ENCODE measurements at places on chromosomes 5 and 9. TPM values are rescaled to one million over a fixed set of nuclear protein-coding genes. Genes with fewer than 3 reads are reported as not detected.
A peak's percentile ranks its signal among the peaks of the same experiment; 100 is the strongest.

DNA sequence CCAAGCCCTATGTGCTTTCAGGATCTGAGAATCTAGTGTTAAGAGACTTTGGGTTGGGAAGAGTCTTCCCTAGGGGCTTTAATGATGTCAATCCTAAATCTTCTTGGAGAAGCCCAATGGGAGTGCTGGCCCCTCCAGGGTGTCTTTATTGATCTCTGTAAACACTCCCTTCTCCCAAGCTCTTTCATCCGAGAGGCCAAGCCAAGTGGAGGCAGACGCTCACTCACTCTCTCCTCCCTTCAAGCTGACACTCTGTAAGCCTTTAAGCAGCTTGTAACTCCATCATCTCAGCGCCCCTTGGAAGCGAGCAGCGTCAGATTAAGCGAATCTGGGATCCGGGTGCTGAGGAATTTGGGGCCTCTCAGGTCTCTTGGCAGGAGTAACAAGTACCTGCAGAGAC is 37.7 kb downstream of the SPARC start:
- no peak for DNase-seq

GRCh38 chr9:124452841-124453585 is 2.8 kb downstream of the ADGRD2 start:
- DNase-seq = no peak

DNA sequence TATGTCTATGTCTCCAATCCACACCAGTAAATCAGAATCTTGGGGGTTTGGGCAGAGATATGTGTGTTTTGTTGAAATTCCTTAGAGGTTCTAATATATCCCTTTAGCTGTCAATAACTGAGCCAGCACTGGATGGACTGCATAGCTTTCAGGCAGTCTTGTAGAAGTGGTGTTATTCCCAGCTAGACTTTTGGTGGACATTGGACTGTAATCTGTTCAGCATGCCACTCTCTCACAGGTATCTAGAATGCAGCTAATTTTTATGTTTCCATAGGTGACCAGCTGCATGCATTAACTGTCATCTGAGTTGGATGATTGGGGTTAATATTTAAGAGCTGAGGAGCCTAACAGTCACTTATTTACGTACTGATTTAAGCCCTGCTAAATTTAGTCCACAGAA is 45.1 kb upstream of the IL13 start:
- no peak for DNase-seq

The C6 gene
- 0.05 TPM for polyA plus RNA-seq

DNA sequence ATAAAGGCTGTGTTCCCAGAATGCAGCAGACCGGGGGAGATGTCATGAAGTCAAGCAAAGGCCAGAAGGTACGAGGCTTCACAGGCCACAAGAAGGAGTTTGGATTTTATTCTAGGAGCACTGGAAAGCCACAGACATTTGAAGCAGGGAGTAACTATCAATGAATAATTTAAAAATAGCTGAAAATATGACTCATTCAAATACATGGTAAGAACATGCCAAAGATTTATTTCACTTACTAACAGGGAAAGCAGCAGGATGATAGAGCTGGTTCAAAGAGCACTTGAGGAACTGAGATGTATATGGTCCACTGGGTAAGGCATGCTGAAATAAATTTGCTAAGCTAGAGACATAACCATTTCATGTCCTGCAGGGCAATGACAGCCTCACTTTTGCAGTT is 53.2 kb downstream of the MSX2 start:
- DNase-seq = no peak

GRCh38 chr5:10503997-10504793 is 59.7 kb upstream of the ANKRD33B start:
- no peak for DNase-seq

GRCh38 chr9:100056561-100056960 is 42.2 kb downstream of the ERP44 start:
- DNase-seq = no peak

The PCDHA11 gene
- not detected for polyA plus RNA-seq

DNA sequence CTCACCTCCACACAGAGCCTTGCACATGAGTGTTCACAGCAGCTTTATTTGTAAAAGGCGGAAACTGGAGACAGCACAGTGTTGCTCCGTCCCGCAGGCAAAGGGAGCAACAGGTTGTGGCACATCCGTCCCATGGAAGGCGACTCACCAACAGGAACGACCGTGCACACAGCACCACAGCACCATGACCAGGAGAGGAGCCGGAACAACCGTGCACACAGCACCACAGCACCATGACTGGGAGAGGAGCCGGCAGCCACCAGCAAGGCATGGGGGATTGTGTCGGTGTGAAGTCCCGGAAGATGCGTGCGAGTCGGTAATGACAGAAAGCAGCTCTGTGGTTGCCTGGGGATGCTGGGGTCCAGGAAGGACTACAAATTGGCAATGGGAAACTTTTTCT is 158.5 kb downstream of the C9orf50 start:
- DNase-seq = no peak

The DCAF10 gene
- polyA plus RNA-seq = 25.2 TPM

GRCh38 chr5:180785794-180786221 is 16.8 kb downstream of the MGAT1 start:
- DNase-seq = peak; percentile 50

The FRMD3 gene
- polyA plus RNA-seq = 0.15 TPM

The PFN3 gene
- not detected for polyA plus RNA-seq

DNA sequence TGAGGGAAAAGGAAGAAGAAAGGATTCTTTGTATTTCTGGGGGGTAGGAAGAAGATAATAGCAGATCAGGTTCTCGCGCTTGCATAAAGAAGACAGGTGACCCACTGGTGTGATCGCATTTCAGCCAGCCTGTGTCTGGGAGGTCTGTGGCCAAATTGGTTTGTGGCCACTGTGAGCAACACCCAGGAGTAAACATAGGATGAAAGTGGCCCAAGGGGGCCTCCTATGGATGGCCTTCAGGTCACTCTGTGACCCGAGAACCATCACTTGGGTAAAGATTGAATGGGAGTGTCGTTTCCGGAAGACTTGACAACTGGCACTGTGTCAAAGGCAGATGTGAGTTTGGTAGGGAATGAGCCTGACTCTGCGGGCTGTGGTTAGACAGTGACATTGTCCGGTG is 34.2 kb downstream of the RAI14 start:
- no peak for DNase-seq

Data from BJ (cell line).